ENCODE measurements at places on chromosomes 2 and 18.

- no peak for DNase-seq
Measured at GRCh38 chr2:65754219-65754618, 321.8 kb upstream of the SPRED2 start.

DNA sequence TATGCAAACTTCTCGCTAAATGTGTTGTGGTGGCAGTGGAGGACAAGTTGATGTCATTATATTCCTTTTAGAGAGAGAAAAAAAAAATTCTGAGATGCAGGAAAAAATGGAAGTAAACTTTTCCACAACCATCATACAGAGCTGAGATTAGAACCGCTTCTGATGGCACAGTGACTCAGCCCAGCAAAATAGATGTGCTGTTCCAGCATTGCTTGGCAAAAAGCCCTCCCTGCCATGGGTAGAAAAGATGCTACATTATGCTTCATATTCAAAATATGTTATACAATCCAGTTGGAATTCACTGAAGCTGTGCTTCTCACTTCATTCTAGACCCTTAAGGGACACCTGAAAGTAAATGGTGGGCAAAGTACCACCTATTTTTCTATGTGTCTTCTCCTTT is 1047.6 kb upstream of the FANCL start:
- DNase-seq: no peak

DNA sequence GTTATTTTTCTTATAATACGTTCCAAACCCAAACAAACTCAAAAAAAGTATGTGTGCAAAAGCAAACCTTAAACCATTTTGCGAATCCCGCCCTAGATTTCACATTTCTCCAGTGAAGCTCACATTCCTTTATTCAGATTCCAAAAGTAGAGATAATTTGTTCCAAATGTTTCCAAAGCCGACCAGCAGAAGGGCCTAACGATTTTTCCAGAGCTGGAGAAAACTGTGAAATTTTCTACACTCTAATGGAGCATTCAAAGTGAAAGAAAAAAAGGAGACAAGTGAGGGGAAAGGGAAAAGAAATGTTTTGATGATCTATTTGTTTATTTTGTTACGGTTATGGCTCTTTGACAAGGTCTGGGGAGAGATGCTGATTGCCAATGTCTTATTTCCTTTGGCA is 286.5 kb upstream of the SLC14A2 start:
- DNase-seq: no peak

- DNase-seq: no peak
Measured at GRCh38 chr2:219149667-219150066, 10.9 kb downstream of the NHEJ1 start.

- DNase-seq: no peak
Measured at GRCh38 chr2:118859157-118859770, 11.8 kb upstream of the EN1 start.

- DNase-seq: no peak
Measured at GRCh38 chr2:5617796-5618195, 74.4 kb upstream of the SOX11 start.

DNA sequence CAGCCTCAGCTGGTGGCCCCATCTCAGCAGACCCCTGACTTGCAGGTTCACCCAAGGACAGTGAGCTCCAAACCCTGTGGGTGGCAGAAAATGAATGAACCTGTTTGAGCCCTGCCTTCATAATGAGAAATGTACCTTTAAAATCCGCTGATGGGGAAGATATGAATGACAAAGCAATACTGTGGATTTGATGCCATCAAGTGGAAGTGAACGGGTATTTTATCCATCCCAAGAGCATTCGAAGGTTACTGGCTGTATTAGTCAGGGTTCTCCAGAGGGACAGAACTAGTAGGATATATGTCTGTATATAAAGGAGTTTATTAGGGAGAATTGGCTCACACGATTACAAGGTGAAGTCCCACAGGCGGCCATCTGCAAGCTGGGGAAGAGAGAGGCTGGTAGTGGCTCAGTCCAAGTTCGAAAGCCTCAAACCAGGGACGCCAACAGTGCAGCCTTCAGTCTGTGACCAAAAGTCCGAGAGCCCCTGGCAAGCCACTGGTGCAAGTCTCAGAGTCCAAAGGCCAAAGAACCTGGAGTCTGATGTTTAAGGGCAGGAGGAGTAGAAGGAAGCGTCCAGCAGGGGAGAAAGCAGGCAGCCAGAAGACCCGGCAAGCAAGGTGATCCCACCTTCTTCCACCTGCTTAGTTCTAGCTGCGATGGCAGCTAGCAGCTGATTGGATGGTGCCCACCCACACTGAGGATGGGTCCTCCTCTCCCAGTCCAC is 32.1 kb downstream of the TOGARAM2 start:
- DNase-seq: no peak

GRCh38 chr2:131488306-131489205 is 3.6 kb downstream of the MZT2A start:
- no peak for DNase-seq

- no peak for DNase-seq
Measured at GRCh38 chr2:719191-719590, 42.0 kb upstream of the TMEM18 start.

All from hematopoietic multipotent progenitor cell treated with erythropoietin and hydrocortisone succinate and interleukin-3 and kit ligand, for 17 days (in vitro differentiated cells).